ENCODE measurements at places on chromosomes 5 and 9.

DNA sequence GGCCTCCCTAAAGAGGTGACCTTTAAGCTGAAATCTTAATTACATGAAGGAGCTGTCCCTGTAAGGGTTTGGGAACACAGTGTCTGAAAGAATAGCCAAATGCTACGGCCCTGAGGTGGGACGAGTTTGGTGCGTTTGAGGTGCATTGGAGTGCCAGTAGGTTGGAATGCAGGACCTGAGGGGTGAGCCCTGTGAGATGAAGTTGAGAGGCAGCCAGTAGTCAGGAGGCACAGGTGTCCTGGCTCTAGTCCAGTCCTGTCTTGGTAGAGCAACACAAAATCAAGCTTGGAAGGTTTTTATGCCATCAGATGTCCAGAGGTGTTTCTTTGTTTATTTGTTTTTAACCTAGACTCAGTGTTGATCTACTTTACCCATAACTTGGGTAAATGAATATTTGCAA lies 108.5 kb downstream of the ARHGAP26 start:
- DNase-seq: no peak

GRCh38 chr5:86244153-86244552 lies 373.6 kb upstream of the COX7C start:
- no peak for DNase-seq

GRCh38 chr5:115873392-115873791 lies 31.7 kb downstream of the AP3S1 start:
- DNase-seq: no peak

GRCh38 chr5:126780165-126780827 lies 3.4 kb downstream of the LMNB1 start:
- DNase-seq: peak; percentile 10

DNA sequence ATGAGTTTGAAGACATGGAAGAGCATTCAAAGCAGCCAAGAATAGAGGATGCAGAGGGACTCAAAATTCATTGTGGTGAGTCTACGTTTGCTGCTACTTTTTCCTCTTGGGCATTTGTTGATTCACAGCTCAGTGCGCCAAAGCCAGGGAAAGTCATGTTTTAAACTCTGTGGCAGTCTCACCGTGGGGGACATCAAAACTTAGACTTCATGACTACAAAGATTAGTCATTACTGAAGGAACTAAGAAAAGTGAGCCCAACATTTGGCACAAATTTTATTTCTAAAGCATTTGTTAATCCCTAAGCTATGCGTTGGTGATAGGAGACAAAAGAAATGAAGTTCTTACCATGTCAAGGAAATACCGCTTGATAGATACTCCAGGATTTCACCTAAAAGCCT lies 73.7 kb upstream of the MTAP start:
- no peak for DNase-seq

DNA sequence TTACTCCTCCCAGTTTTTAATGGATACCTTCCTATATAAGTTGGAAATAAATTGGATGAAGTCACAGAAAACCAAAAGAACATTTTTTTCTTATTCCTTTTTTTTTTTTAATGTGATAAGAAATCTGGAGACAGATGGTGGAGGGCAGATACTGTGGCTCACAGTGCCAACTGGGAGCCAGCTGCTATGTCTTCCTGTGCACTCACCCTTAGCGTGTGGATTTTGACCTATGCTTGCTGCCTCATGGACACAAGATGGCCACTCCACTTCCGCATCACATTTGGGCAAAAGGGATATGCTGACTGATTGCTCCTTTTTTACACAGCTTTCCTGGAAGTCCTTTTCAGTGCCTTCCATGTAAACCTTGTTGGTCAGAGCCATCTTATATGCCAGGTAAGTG lies 342.6 kb downstream of the MAN2A1 start:
- no peak for DNase-seq

- no peak for DNase-seq
Observed at GRCh38 chr5:146475190-146475780, 28.2 kb downstream of the TCERG1 start.

GRCh38 chr9:93884808-93885207 lies 70.3 kb downstream of the BARX1 start:
- no peak for DNase-seq

- DNase-seq: no peak
Observed at GRCh38 chr5:10502130-10502529, 60.5 kb downstream of the ROPN1L start.

DNA sequence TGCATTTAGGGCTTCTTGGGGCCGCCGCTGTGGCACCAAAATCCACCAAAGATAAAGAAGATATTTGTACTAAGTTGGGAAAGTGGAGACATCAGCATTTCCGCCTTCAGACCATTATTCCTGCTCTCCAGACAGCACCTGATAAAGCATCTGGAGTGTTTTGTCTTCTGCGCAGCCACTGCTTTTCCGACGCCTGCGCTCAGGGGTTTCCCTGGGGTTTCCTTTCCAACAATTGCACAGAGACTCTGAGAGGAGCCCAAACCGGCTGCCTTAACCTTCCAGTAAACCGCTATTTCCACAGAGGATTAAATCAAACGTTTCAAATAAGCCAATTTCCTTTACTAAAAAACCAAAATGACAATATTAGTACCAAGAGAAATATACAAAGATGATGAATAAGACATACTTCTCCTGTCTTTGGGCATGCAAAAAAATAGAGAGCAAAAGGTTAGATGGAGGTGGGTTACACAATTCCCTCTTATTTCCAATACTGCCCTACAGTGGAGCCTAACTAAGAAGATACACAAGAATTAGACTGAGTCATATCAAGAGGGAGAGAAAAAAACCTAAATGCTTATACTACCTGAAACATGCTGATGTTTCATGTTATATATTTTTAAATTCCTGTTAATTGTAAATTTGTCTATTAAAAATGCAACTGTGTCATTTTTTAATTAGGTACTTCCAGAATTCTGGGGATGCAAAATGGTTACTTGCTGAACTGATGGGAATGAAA lies 98.4 kb downstream of the MAPKAP1 start:
- DNase-seq: no peak

GRCh38 chr9:27336829-27337228 lies 39.9 kb upstream of the EQTN start:
- DNase-seq: no peak

DNA sequence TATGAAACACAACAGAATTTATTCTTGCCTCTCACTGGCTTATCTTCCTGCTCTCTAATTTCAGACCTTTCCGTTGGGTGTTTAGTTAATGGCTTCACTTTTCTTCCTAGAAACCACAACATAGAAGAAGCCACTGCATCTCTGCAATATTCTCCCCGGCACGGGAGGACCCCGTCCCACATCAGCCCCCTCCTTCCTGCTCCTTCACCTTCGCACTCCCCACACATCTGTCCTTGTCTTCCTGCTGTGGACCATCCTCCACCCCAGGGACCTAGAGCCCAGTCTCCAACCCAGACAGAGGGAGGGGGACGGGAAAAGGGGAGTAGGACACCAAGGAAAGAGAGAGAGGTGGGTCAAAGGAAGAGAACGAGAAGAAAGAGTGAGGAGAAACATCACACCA lies 1.4 kb downstream of the OR2V1 start:
- DNase-seq: no peak

- DNase-seq: no peak
Observed at GRCh38 chr9:95181835-95182234, 135.7 kb downstream of the FANCC start.

- no peak for DNase-seq
Observed at GRCh38 chr5:179919487-179920060, 11.9 kb upstream of the TBC1D9B start.

- no peak for DNase-seq
Observed at GRCh38 chr9:123784518-123784917, 145.4 kb downstream of the DENND1A start.

DNA sequence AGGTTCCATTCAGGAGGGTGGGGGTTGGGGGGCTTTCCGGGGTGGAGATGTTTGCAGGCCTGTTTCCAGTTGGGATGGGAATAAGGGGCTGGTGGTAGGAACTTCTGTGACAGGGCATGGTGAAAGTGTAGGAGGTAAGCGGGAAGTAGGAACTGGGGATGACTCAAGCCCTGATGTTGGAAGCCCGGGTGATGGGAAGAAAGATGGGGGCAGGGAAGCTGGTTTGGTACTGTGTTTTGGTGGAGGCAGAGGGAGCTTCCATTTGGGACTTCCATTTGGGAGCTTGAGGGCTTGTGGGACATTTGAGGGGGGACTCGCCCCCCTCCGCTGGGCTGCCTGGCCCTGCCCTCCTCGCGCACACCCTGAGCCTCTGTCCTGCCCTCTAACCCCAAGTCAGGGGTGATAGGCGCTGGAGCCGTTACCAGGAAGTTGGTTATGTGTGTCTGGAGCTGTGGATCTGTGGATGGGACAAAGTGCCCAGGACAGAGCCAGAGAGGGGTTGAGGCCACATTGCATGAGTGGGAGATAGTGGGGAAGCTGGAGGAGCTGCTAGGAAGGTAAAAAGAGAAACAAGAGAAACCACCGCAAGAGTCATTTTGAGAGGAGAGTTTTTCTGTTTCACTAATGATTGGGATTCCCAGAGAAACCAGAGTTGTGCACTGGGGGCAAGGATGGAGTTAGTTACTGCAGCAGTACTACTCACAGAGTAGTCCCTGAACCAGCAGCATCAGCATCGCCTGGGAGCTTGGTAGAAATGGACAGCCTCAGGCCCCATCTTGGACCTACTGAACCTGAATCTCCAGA lies 6.6 kb downstream of the RGS14 start:
- no peak for DNase-seq

- no peak for DNase-seq
Observed at GRCh38 chr9:70954126-70954525, 167.3 kb downstream of the TRPM3 start.

DNA sequence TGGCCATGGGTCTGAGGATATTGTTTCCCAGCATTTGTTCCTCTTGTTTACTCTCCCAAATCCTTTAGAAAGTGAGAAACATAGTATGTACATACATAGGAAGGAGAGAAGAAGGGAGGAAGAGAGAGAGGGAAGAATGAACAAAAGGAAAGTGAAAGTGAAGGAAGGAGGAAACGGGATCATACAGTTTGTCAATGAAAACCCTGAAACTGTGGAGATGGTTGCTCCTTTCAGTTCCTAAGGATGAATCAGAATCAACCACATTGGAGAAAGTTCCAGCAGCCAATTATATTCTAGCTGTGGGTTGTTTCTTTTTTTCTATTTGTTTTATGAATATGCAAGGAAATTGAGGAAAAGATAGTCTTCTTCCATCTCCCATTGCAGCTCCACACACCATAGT lies 396.5 kb downstream of the MLLT3 start:
- DNase-seq: no peak

- no peak for DNase-seq
Observed at GRCh38 chr9:14221119-14221518, 92.8 kb downstream of the NFIB start.

- no peak for DNase-seq
Observed at GRCh38 chr5:158317507-158317906, 458.6 kb upstream of the CLINT1 start.
